Left hindlimb (tissue), 1 donor: ENCODE measurements at places on chromosomes 3 and 15.
A peak's percentile ranks its signal among the peaks of the same experiment; 100 is the strongest.

DNA sequence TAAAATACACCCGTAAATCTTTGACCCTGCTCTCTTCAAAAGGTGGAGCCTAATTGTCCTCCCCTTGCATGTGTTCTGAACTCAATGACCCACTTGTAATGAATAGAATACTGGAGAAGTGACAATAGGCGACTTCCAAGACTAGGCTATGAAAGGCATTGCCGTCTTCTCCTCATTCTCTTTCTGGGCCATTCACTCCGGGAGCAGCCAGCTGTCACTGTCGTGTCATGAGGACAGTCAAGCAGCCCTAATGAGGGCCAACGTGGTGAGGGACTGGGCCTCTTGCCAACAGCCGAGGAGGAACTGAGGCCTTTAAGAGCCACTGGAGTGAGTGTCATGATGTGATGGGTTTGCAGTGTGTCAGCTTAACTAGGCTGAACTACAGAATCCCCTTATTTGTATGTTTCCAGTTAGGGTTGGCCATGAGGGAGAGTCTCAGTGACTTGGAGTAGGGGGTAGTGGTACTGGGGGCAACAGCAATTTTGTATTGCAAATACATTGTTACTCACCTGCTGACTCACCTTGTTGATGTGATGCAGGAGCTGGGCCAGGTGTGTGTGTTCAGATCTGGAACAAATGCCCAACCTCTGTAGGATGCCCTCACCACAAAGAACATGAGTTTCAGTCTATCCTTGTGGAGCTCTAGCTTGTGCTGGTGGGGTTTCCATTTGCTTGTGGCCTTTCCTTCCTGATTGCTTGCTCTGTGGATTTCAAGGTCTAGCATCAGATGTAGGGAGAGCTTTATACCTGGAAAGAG lies 188.5 kb upstream of the PROK2 start:
- DNase-seq = no peak

DNA sequence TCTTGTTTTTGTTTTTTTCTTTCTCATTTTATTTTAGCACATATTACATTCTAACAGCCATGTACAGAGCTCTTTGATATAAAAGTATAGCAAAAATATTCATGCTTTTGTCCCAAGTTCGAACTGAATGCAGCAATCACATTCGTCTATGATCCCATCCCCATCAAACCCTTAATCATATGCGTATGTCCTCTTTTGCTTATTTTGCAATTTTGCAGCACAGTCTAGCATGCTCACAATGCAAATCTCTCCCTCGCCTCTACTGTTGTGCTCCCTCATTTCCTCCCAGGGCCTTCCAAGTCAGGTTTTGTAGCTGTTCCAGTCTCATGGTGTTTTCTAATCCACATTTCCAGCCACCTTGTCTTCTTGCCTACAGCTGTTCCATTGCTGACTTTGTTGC lies 144.6 kb upstream of the VEPH1 start:
- no peak for DNase-seq

DNA sequence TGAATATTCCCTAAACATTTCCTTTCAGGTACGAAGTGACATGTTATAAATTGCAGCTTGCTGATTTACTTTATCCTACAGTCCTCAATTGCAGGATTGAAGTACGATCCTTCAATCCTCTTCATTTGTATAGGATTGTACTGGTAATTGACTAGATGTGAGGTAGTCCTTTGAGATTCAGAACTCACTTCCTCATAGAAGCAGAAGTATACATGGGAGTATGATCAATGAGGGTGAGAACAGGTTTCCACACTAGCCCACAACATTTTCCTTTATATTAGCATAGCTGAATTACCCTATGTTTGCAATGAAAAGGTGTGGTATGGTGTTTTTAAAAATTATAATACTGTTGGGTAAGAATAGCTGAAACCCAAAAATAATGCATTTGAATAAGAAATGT lies 160.0 kb upstream of the UMPS start:
- DNase-seq = no peak

GRCh38 chr3:181940703-181941102 lies 229.0 kb downstream of the SOX2 start:
- no peak for DNase-seq

GRCh38 chr3:177157492-177157891 lies 39.8 kb downstream of the TBL1XR1 start:
- DNase-seq = no peak

DNA sequence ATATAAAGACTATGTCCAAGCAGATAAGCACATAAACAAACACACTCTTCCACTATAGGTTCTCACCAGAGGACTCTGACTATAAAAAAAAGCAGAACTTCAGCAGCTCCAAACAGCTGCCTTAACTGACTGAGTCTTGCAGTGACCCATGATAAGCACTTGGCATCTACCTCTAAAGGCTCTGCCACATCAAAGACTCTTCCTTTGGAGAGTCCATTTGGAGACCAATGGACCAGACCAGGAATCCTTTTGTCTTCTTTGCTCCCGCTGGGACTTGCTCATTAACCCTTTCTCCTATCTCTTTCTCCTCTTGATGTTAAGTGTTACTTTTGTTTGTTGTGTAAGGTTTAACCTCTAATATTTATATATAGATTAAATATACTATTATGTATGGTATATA lies 424.1 kb downstream of the RSL24D1 start:
- DNase-seq = no peak

- DNase-seq = no peak
Observed at GRCh38 chr3:152460936-152461335, 192.2 kb downstream of the MBNL1 start.

DNA sequence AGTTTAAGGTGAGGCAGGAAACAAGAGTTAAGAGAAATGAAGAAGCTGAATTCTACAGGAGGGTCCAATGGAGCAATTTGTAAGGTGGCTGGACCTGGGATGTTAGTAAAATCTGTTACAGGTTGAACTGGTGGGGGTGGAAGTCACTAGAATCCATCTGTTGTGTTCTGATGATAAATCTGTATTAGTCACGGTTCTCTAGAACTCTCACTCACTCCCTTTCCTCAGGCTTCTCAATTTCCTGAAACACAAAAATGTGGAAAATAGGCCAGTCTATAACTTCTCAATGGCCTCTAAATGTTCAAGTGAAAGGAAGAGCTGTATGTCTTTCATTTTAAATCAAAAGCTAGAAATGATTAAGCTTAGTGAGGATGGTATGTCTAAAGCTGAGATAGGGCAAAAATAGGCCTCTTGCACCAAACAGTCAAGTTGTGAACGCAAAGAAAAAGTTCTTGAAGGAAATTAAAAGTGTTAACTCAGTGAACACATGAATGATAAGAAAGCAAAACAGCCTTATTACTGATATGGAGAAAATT lies 180.2 kb upstream of the CBLB start:
- DNase-seq = no peak

DNA sequence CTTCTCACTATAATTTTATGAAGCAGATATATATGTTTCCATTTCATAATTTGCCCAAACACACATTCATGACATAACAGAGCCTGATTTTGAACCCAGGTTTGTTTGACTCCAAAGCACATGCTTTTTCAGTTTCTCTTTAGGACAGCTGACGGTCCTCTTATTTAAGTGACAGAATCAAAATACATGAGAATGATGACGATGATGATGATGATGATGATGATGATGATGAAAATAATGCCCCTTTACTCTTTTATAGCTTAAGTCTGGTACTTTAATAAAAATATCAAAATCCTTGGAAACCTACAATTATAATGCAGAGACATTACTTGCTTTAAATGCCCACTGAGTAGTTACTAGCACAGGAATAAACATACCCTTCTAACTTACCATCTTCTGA lies 15.3 kb downstream of the COPB2 start:
- DNase-seq = no peak

GRCh38 chr3:171200052-171200749 lies 173.7 kb upstream of the SLC2A2 start:
- no peak for DNase-seq

- DNase-seq = no peak
Observed at GRCh38 chr15:57437564-57437963, 61.3 kb downstream of the CGNL1 start.

DNA sequence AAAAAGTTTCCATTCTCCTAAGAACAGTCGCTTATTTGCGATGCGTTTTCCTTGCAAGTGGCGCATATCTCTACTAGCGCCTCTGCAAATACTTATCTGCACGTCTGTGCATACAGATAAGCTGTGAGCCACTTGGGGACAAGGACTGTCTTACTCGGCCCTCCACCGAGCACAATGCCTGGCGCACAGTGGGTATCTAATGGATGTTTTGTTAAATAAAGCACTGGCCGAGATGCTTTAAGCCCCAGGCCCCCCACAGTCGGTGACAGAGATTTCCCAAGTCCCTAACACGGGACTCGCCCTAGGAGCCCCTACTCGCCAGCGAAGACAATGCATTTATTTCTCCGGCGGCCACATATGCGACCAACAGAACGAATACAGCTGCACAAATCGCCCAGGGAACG lies 503 bp downstream of the HLTF start:
- no peak for DNase-seq

DNA sequence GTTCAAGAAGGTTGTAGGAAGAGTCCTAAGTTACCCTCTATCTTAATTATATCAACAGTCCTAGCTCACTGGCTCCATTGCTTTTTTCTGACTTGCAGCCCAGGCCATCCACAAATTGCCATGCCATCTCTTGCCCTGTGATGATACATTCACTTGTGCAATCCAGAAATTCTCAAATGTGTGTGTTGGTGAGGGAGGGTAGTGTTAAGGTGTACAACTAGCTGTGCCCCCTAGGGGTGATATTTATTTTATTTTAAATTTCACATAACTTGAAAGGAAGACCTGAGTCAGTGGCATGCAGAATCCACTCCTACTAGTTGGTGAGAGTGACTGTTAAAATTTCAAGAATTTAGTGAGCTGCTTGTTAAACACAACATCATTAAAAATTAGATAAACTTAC lies 156.1 kb upstream of the ANKRD28 start:
- no peak for DNase-seq

GRCh38 chr3:10557781-10558373 lies 52.5 kb upstream of the ATP2B2 start:
- DNase-seq = no peak

DNA sequence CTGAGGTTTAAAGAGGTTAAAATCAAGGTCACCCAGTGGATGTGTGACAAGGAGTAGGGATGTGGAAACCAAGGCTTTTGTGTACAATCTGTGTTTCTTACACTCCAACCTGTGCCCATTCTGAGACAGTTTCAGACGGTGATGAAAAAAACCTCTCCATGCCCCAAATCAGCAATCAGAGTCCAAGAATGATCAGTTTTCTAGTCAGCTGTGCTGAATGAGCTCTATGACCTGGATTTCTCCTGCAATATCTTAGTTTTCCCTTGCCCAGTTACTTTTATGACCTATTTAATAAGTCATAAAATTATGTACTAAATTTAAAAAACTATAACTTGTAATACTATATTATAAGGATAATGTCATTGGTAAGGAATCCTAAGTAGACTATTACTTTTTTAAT lies 37.5 kb upstream of the CBLB start:
- DNase-seq = no peak

- no peak for DNase-seq
Observed at GRCh38 chr3:57059411-57059810, 1.1 kb upstream of the SPATA12 start.

- DNase-seq = peak; percentile 57
Observed at GRCh38 chr3:111072031-111072921, 660 bp downstream of the NECTIN3 start.

- DNase-seq = no peak
Observed at GRCh38 chr3:36615861-36616260, 148.5 kb downstream of the DCLK3 start.

DNA sequence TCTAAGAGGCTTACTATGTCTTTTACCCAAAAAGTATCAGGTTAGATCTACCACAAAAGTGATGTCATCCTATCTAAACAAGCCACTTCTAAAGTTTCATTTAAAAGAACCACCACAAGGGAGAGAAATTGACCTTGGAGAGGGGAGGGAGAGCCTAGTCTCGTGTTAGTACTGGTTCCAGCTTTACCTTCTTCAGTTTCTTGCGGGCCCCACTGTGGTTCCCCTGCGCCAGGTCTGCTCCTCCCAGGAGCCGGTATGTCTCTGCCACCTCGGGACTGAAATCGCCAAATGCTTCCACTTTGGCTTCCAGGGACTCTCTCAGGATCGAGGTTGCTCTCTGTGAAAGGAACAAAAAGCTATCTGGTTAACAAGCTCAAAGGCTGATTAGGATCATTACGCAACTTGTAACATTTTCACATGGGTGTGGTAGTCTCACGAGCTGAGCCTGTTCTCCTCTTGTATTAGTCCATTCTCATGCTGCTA lies 51.1 kb downstream of the SYNM start:
- no peak for DNase-seq

GRCh38 chr15:96470681-96471310 lies 140.3 kb downstream of the NR2F2 start:
- no peak for DNase-seq

- DNase-seq = no peak
Observed at GRCh38 chr15:79769069-79769481, 127.7 kb downstream of the MTHFS start.

DNA sequence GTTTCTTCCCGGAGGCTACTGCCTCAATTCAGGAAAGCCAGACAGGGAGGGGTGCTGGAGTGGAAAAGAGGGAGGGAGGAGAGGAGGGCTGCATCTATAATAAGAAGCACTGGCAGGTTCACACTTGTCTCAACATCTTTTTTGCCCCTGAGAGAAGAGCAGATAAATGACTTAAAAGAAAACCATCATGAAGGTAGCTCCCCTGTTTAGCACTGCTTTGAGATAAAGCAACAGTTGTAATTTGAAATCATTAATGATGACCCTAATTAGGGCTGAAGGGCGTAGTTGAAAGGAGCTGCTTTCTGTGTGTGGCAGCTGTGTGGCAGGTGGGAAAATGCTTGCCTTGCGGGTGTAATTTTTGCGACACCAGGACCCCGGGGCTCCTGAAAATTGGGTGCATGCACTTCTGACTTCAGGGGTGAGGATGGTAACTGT lies 222.8 kb upstream of the IL12A start:
- DNase-seq = peak; percentile 42

DNA sequence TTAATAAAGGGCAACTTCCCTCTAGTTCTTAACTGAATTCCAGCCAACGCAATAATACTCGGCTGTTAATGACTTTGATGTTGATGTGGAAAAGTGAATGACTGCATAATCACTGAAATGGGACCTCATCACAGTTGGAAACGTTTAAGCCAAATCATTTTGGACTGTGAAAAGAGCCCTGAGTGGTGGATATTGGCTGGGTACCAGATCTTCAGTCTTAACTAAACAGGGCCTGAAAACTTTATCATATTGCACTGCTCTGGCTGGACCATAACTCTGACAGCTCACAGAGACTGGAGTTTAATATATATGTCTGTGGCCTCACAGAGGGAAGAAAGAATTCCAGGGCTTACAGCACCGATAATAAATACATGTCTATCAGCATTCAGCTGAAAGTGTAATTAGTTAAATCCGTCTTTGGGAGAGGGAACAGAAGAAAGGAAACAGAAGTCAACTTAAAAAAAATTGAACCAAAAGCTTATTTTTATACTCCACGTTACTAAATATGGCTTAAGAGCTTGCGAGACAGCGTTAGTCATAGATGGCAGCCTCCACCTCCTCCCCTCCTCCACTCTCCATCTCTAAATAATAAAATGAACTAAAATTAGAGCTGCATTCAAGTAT lies 222.3 kb upstream of the CDIN1 start:
- DNase-seq = no peak

GRCh38 chr3:177983320-177983719 lies 552.9 kb upstream of the KCNMB2 start:
- no peak for DNase-seq

- DNase-seq = no peak
Observed at GRCh38 chr3:86995537-86995936, 4.6 kb upstream of the VGLL3 start.

- DNase-seq = peak; percentile 88
Observed at GRCh38 chr3:195900436-195901355, 7.7 kb downstream of the TNK2 start.

- no peak for DNase-seq
Observed at GRCh38 chr3:62261121-62261520, 112.2 kb downstream of the FEZF2 start.
